ENCODE measurements at places on chromosomes 2 and 18.
A peak's percentile ranks its signal among the peaks of the same experiment; 100 is the strongest.

DNA sequence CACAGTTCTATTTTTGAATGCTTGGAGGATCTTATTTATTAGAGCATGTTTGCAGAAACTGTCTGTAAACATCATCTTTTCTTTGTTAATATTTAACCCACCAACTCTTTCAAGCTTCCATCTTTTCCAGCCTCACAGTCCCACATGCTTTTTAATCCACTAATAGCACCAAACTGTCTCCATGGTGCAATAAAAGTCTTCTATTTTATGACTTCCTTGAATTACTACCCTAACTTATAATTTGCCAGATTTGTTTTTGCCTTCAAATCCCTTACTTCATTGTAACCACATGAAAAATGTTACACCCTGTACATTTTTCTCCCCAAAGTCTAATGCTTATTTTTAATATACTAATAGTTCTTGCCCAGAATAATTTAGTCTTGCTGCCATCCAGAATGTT is 792.6 kb downstream of the PLCL1 start:
- DNase-seq: no peak

DNA sequence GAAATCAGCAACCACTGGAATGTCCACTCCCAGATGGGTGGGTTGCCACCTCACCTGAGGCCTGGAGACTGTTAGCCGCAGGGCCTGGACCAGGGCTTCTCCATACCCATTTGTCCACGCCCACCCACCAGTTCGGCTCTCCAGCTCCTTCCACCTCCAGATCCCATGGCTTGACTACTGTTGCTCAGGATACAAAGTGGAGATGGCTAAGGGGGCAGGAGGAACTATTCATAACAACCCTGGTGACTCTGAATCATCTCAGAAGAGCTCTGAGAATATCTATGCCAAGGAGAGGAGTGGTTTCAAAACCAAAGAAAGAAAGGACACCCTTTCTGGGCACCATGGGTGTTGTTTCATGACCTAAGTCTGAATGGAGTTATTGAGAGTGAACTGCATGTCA is 145.8 kb downstream of the LAMA3 start:
- peak; percentile 80 for DNase-seq

DNA sequence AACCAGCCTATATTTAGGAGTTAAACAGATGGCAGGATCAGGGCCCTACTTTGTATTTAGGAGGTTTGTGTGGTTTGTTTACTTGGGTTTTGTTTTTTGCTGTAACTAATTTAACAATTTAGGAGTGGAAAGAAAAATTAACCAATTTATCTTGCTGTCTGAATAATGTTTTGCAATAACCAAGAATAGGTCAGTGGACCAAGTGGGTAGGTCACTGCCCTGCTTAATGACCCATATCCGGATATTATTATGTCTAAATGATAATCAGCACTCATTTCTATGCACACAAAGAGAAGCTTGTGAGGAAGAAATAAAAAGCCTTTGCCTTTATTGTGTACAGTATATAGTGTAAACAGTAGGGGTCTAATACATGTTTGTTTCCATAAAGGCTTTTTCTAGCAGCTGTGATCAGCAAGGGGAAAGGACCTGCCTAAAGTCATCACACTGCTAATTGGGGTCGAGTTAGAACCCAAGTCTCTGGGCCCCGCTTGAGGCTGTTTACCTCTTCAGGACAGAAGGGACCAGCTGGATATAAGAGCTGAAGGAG is 76.6 kb downstream of the TGOLN2 start:
- no peak for DNase-seq

GRCh38 chr18:33937270-33937816 is 287.4 kb downstream of the NOL4 start:
- no peak for DNase-seq

GRCh38 chr2:94955702-94956101 is 69.8 kb upstream of the MAL start:
- no peak for DNase-seq

GRCh38 chr18:41936471-41937134 is 18.4 kb upstream of the PIK3C3 start:
- peak; percentile 8 for DNase-seq

Data from suppressor macrophage treated with lipopolysaccharide for 1 hour (primary cell).